Mesenchymal stem cell (in vitro differentiated cells and primary cell): ENCODE measurements at places on chromosomes 12 and 14.

DNA sequence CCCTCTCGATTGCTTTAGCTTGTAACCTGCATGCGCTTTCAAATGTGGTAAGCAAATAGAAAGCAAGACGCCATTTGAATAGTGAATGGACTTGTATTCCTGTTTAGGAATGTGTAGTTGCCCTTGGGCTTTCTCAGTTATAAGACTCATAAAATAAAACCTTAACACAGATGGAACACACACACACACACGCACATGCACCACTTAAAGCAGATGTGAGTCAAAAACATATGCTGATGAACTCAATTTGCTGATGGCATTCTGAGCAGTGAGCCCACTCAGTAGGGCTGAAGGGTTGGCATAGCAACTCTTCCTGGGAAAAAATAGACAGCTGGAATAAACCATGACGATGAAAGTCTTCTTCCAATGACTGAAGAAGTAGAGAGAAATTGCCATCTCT, 360.5 kb downstream of the APAF1 start:
- H3K4me1 ChIP-seq: no peaks in the 10 kb centered on the region
- DNase-seq: no peak
- H3K27ac ChIP-seq: no peak overlapping the region
- H3K27me3 ChIP-seq: peaks cover 20% of the 10 kb centered on the region
- H3K36me3 ChIP-seq: no peaks in the 10 kb centered on the region

GRCh38 chr14:63896278-63896720, 43.5 kb downstream of the SYNE2 start:
- H3K27ac ChIP-seq: peak overlapping the region; percentile 93
- H3K4me1 ChIP-seq: peaks cover 23% of the 10 kb centered on the region
- H3K27me3 ChIP-seq: no peaks in the 10 kb centered on the region
- no peaks in the 10 kb centered on the region for H3K36me3 ChIP-seq
- DNase-seq: peak; percentile 36

DNA sequence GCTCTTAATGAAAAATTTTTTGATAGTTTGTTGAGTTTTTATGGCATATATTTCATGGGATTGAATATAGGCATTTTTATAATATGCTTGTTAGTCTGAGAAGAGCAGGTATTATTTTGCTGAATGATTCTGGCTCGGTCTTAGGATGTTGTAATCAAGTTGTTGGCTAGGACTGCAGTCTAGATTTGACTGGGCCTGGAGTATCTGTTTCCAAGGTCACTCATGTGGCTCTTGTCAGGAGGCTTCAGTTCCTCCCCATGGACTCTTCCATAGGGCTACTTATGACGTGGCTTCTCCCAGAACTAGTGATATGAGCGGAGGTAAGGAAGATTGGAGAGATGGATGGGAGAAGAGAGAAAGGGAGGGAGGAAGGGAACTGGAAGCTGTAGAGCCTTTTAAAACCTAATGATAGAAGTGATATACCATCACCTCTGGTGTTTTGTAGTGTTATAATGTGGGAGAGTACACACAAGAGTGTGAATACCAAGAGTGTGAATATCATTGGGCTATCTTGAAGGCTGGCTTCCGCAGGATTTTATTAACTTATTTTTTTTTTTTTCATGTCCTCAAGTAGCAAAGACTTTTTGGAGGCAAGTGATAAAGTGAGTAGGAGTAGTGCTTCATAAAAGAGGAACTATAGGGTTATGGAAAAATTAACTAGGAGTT, 4.4 kb downstream of the MNAT1 start:
- DNase-seq: no peak
- H3K4me1 ChIP-seq: no peaks in the 10 kb centered on the region
- H3K36me3 ChIP-seq: no peaks in the 10 kb centered on the region
- no peak overlapping the region for H3K27ac ChIP-seq
- no peak overlapping the region for H3K4me3 ChIP-seq

- H3K27me3 ChIP-seq: no peaks in the 10 kb centered on the region
- no peak for DNase-seq
- H3K4me1 ChIP-seq: peaks cover 3% of the 10 kb centered on the region
- no peak overlapping the region for H3K4me3 ChIP-seq
These were observed 299.1 kb upstream of the AMIGO2 start for GRCh38 chr12:47378907-47379306.

GRCh38 chr14:62213516-62213915, 451.3 kb downstream of the SNAPC1 start:
- DNase-seq: peak; percentile 73
- no peaks in the 10 kb centered on the region for H3K27me3 ChIP-seq
- H3K27ac ChIP-seq: no peak overlapping the region
- no peaks in the 10 kb centered on the region for H3K4me1 ChIP-seq
- no peak overlapping the region for H3K4me3 ChIP-seq

DNA sequence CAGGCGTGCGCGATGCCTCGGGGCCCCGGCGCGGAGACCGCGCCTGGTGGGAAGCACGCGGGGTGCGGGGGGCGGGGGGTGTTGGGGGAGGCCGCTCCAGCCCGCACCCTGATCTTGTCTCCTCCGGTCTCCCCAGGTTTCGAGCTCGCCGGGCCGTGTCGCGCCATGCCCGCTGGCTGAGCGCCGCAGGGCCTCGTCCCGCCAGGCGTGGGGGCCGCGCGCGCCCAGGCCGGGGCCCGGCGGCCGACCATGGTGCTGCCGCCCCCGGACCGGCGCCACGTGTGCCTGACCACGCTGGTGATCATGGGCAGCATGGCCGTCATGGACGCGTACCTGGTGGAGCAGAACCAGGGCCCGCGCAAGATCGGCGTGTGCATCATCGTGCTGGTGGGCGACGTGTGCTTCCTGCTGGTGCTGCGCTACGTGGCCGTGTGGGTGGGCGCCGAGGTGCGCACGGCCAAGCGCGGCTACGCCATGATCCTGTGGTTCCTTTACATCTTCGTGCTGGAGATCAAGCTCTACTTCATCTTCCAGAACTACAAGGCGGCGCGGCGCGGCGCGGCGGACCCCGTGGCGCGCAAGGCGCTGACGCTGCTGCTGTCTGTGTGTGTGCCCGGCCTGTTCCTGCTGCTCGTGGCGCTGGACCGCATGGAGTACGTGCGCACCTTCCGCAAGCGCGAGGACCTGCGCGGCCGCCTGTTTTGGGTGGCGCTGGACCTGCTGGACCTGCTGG, 2.4 kb downstream of the TMEM121 start:
- DNase-seq: no peak
- peak overlapping the region; percentile 35 for H3K4me3 ChIP-seq
- peaks cover 57% of the 10 kb centered on the region for H3K27me3 ChIP-seq
- peaks cover 14% of the 10 kb centered on the region for H3K4me1 ChIP-seq
- H3K27ac ChIP-seq: no peak overlapping the region

- H3K4me3 ChIP-seq: no peak overlapping the region
- peak overlapping the region; percentile 99 for H3K27ac ChIP-seq
- DNase-seq: no peak
- H3K4me1 ChIP-seq: peaks cover 3% of the 10 kb centered on the region
- no peaks in the 10 kb centered on the region for H3K27me3 ChIP-seq
These were observed 168.1 kb upstream of the PRICKLE1 start for GRCh38 chr12:42757624-42758119.

GRCh38 chr14:75913183-75913582, 68.6 kb downstream of the TGFB3 start:
- H3K27ac ChIP-seq: no peak overlapping the region
- no peaks in the 10 kb centered on the region for H3K27me3 ChIP-seq
- H3K4me3 ChIP-seq: no peak overlapping the region
- H3K36me3 ChIP-seq: peaks cover 5% of the 10 kb centered on the region
- no peak for DNase-seq

DNA sequence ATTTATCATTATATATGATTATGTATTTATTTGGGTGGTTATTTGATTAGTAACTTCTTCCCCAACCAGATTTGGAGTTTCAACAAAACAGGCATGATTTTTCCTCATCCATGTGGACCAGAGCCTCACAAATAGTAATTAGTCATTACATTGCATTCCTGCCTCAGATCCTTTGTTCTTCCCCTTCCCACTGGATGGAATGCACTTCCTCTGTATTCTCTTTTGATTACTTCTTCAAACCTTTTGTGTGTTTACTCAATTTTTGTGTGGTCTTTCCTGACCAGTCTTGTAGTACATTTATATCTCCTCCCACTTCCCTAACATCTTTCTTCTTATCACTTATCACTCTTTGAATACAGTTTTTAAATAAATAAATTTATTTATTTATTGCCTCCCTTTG, 15.5 kb downstream of the SYT1 start:
- H3K27ac ChIP-seq: no peak overlapping the region
- no peaks in the 10 kb centered on the region for H3K4me1 ChIP-seq
- DNase-seq: no peak
- no peaks in the 10 kb centered on the region for H3K27me3 ChIP-seq

DNA sequence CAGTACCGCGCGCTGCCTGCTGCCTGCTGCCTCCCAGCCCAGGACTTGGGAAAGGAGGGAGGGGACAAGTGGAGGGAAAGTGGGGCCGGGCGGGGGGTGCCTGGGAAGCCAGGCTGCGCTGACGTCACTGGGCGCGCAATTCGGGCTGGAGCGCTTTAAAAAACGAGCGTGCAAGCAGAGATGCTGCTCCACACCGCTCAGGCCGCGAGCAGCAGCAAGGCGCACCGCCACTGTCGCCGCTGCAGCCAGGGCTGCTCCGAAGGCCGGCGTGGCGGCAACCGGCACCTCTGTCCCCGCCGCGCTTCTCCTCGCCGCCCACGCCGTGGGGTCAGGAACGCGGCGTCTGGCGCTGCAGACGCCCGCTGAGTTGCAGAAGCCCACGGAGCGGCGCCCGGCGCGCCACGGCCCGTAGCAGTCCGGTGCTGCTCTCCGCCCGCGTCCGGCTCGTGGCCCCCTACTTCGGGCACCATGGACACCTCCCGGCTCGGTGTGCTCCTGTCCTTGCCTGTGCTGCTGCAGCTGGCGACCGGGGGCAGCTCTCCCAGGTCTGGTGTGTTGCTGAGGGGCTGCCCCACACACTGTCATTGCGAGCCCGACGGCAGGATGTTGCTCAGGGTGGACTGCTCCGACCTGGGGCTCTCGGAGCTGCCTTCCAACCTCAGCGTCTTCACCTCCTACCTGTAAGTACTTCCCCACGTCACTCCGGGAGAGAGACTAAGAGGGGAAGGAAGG, at the start of gene LGR5:
Gene LGR5 (plus strand): TSS at position 186 of the 732 bp plus-strand sequence. CDS start 283 bp downstream, at position 469.
- H3K27me3 ChIP-seq: peaks cover 65% of the 10 kb centered on the region
- DNase-seq: peak; percentile 39
- no peaks in the 10 kb centered on the region for H3K36me3 ChIP-seq
- H3K27ac ChIP-seq: no peak within 1 kb of the TSS

DNA sequence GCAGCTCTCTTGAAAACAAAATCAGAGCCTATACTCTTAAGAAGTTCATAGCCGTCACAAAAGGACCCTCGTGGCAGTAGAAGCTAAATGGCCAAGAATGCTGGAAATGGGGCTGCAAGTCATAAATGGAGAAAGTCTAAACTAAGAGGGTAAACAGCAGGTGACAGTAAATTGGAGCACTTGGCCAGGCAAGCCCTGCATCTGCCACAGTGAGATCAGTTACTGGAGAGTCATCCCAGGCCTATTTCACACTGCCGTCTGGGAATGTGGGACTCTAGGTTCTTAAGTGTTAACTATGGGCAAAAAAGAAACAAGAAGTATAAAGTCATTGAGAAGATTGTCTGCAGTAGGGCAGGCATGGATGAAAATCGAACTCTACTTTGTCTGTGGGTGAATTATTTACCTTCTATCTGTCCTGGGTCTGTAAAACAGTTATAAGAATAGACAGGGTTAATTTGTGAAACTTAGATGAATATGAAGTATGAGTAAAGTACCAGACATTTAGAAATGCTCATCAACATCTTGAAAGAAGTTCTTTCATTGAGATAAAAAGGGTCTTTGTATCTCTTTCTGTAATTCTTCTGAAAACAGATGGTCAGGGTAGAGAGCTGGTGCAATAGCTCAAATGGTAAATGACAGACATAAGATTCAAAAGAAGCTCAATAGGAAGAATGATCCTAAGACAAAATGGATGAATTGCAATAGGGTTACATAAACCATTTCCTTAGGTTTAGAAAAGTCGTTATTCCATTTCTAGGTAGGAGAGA, 792.5 kb downstream of the DIO2 start:
- no peak overlapping the region for H3K27ac ChIP-seq
- H3K36me3 ChIP-seq: no peaks in the 10 kb centered on the region
- DNase-seq: no peak
- H3K4me3 ChIP-seq: no peak overlapping the region
- no peaks in the 10 kb centered on the region for H3K4me1 ChIP-seq

- H3K4me3 ChIP-seq: peak overlapping the region; percentile 46
- peaks cover 13% of the 10 kb centered on the region for H3K4me1 ChIP-seq
- peaks cover 23% of the 10 kb centered on the region for H3K27me3 ChIP-seq
- H3K27ac ChIP-seq: no peak overlapping the region
- no peaks in the 10 kb centered on the region for H3K36me3 ChIP-seq
These were observed 49.5 kb upstream of the STON2 start for GRCh38 chr14:81449576-81449975.

GRCh38 chr12:95318071-95318545, 100.5 kb downstream of the VEZT start:
- H3K27ac ChIP-seq: peak overlapping the region; percentile 15
- peaks cover 2% of the 10 kb centered on the region for H3K4me1 ChIP-seq
- peak; percentile 87 for DNase-seq
- no peaks in the 10 kb centered on the region for H3K36me3 ChIP-seq

DNA sequence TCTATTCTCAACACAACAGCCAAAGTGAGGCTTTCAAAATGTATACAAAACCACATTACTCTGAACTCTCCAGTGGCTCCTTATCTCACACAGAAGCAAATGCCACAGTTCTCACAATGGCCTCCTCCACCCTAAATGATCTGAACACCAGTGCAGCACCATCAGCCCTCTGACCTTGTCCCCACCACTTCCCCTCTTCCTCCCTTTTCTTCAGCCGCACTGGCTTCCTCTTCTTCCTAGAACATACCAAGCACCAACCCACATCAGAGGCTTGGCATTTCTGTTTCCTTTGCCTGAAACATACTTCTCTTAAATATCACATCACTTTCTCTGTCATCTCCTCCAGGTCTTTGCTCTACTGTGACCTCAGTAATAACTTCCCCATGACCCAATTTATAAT, 66.3 kb downstream of the GPR135 start:
- no peaks in the 10 kb centered on the region for H3K36me3 ChIP-seq
- H3K4me1 ChIP-seq: no peaks in the 10 kb centered on the region
- H3K4me3 ChIP-seq: no peak overlapping the region

- no peaks in the 10 kb centered on the region for H3K27me3 ChIP-seq
- no peaks in the 10 kb centered on the region for H3K4me1 ChIP-seq
- no peak overlapping the region for H3K27ac ChIP-seq
- DNase-seq: no peak
These were observed 291.7 kb downstream of the RAD51B start for GRCh38 chr14:68111097-68111852.

- no peak overlapping the region for H3K4me3 ChIP-seq
- H3K27ac ChIP-seq: peak overlapping the region; percentile 16
- DNase-seq: peak; percentile 81
- H3K36me3 ChIP-seq: no peaks in the 10 kb centered on the region
These were observed 6.5 kb downstream of the ZBTB1 start for GRCh38 chr14:64510825-64511671.

GRCh38 chr14:86640288-86640687, 1110.3 kb downstream of the FLRT2 start:
- no peaks in the 10 kb centered on the region for H3K27me3 ChIP-seq
- H3K27ac ChIP-seq: no peak overlapping the region
- no peak for DNase-seq
- no peaks in the 10 kb centered on the region for H3K36me3 ChIP-seq
